ENCODE measurements at places on chromosomes 3 and 15.

DNA sequence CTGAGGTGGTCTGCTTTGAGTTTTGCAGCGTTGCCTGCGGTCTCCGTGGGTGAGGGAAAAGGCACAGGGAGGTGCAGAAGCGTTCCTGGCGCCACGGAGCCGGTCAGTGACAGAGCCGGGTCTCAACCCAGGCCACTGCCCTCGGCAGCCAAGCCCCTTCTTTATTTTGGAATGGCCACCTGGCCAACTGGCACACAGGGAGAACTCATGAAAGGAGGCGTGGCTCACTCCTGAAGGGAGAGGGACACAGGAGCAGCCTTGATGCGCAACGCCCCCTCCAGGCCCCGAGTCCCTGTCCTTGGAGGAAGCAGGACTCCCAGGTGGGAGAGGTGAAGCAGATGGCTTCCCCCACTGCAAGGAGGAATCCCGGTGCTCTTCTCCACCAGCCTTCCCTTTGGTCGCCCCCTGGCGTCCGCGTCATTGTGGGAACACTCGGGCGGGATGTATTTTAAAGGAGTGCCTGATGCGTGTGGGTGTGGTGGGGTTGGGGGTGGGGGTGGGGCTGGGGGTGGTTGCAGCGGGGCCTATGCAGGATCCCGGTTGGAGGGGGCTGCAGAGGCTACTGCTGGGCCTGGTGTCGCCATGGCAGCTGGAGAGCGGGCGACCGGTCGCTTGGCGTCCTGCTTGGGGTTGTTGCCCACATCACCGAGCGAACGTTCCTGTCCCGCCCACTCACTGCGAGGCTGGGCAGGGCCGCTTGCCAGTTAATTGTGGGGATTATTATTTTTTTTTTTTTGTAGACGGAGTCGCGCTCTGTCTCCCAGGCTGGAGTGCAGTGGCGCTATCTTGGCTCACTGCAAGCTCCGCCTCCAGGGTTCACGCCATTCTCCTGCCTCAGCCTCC lies 32.6 kb downstream of the APBA2 start:
- H3K4me3 ChIP-seq, result no peak overlapping the region
- H3K36me3 ChIP-seq, result peaks cover 3% of the 10 kb centered on the region
- no peaks in the 10 kb centered on the region for H3K4me1 ChIP-seq
- DNase-seq, result no peak

DNA sequence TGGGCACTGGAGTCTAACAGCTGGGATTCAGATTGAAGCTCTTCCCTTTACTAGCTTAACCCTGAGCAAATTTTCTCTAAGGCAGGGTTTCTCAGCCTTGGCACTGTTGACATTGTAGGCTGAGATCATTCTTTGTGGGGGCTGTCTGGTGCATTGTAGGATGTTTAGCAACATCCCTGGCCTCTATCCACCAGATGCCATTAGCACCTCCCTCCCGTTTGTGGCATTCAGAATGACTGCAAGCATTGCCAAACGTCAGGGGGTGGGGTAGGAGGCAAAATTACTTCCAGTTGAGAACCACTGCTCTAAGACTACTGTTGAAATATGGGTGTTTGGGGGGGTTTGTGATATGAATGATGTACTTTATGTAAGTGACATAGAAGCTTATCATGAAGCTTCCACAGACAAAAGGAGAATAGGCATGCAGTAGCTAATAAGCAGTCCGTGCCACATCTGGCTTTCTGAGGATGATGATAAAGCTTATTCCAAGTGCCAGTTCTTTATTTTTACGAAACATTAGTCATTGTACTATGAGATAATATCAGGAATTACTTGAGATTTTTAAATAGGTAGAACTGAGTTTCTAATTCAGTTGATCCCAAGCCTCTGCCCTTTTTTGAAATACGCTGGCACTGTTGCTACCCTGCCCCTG lies 39.3 kb downstream of the NKIRAS1 start:
- peak; percentile 47 for DNase-seq
- peaks cover 5% of the 10 kb centered on the region for H3K36me3 ChIP-seq
- H3K4me3 ChIP-seq, result no peak overlapping the region
- peaks cover 17% of the 10 kb centered on the region for H3K4me1 ChIP-seq
- H3K27me3 ChIP-seq, result no peaks in the 10 kb centered on the region

GRCh38 chr15:77022646-77023575 lies 28.0 kb downstream of the PSTPIP1 start:
- DNase-seq, result no peak
- H3K36me3 ChIP-seq, result no peaks in the 10 kb centered on the region
- no peak overlapping the region for H3K27ac ChIP-seq
- H3K27me3 ChIP-seq, result no peaks in the 10 kb centered on the region
- peaks cover 24% of the 10 kb centered on the region for H3K4me1 ChIP-seq

GRCh38 chr3:109806929-109807328 lies 469.6 kb upstream of the DPPA4 start:
- no peak for DNase-seq
- no peak overlapping the region for H3K4me3 ChIP-seq
- H3K36me3 ChIP-seq, result no peaks in the 10 kb centered on the region
- peaks cover 6% of the 10 kb centered on the region for H3K4me1 ChIP-seq
- no peaks in the 10 kb centered on the region for H3K27me3 ChIP-seq

DNA sequence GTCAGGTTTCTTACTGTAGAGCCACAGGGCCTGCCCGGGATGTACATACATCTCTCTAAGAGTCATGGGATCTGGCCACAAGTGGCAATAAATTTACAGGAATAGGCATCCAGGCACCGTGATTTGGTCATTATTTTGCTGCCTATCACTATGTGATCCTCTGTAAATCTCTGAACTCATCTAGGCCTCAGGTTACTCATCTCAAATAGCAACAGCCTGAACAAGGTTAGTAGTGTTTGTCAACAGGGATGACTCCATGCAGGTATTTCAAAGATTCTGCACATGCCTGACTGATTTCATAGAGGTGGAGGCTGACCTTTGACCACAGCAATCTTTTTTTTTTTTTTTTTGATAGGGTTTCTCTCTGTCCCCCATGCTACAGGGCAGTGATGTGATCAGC lies 88.8 kb upstream of the TBL1XR1 start:
- H3K4me3 ChIP-seq, result no peak overlapping the region
- no peak for DNase-seq
- peaks cover 14% of the 10 kb centered on the region for H3K4me1 ChIP-seq
- H3K36me3 ChIP-seq, result no peaks in the 10 kb centered on the region

DNA sequence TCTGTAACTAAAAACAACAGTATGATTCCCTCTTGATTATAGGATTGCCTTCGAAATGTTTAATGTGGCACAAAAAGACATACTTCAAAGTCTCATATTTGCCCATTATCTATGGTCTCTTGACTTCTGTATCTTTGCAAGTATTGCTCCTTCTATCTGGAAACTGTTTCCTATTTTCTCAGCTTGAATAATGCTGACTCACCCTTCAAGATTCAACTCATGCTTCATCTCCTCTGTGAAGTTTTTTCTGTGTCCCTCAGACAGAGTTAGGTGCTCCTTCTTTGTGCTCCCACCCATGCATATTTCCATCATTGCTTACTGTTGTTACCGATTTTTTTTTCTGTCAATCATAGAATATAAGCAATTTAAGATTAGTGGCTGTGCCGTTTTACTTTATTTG lies 192.8 kb upstream of the ROBO1 start:
- no peaks in the 10 kb centered on the region for H3K27me3 ChIP-seq
- DNase-seq, result no peak
- H3K4me1 ChIP-seq, result no peaks in the 10 kb centered on the region
- H3K27ac ChIP-seq, result no peak overlapping the region
- H3K36me3 ChIP-seq, result no peaks in the 10 kb centered on the region

DNA sequence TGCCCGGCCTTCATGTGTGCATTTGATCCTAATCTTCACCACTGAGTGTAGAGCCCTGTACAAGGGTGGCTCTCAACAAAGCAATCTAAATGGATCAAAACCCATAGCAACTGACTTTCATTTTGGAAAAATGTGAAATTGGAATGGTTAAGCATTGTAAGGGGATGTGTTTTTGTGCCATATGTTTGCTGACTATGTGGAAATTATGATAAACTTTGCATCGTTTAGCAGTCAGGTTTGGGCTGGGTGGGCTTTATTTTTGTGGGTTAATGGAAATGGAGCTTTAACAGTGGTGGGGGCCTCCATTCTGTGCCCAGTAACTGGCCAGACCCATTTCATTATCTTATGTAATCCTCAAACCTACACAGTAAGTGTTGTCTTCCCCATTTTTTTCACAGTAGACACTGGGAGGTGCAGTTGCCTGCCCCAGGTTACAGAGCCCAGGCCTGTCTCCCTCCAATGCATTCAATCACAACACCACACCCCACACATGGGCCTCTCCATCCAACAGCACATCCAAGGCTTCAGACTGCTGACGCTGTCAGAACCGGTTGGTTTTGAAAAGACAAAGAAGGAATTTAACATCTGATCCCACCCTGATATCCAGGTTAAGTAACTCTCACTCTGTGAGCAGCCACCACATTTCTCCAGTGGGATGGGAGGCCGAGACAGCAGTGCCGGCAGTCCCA lies 136.3 kb upstream of the ABHD17C start:
- H3K4me1 ChIP-seq, result no peaks in the 10 kb centered on the region
- no peak overlapping the region for H3K27ac ChIP-seq
- H3K36me3 ChIP-seq, result peaks cover 15% of the 10 kb centered on the region
- no peak for DNase-seq

GRCh38 chr3:46955801-46956259 lies 20.7 kb downstream of the CCDC12 start:
- no peaks in the 10 kb centered on the region for H3K36me3 ChIP-seq
- DNase-seq, result no peak
- no peak overlapping the region for H3K27ac ChIP-seq
- H3K27me3 ChIP-seq, result no peaks in the 10 kb centered on the region

- peaks cover 6% of the 10 kb centered on the region for H3K4me1 ChIP-seq
- DNase-seq, result no peak
- no peak overlapping the region for H3K4me3 ChIP-seq
Measured at GRCh38 chr15:89492934-89493631, 3.3 kb downstream of the RHCG start.

- no peak overlapping the region for H3K27ac ChIP-seq
- DNase-seq, result no peak
- H3K4me3 ChIP-seq, result no peak overlapping the region
Measured at GRCh38 chr15:57596978-57597377, 5.3 kb downstream of the MYZAP start.

DNA sequence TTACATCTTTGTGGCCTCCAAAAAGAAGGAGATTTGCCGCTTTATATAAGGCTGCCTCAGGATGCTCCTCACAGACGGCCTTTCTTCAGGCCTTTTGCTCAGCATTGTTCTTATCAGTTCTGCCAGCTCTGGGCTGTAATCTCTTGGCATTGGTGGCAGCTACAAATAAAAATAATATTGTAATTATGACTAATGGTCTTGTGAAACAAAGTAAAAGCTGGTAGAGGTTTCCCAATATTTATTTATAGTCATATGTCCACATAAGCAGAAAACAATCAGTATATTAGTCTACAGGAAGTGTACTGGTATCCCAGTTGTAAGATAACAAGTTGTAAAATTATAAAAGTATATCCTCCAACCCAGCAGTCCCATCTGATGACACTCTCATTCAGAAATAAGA lies 7.3 kb downstream of the NEK4 start:
- no peaks in the 10 kb centered on the region for H3K27me3 ChIP-seq
- peaks cover 46% of the 10 kb centered on the region for H3K36me3 ChIP-seq
- H3K27ac ChIP-seq, result no peak overlapping the region
- H3K4me1 ChIP-seq, result no peaks in the 10 kb centered on the region

DNA sequence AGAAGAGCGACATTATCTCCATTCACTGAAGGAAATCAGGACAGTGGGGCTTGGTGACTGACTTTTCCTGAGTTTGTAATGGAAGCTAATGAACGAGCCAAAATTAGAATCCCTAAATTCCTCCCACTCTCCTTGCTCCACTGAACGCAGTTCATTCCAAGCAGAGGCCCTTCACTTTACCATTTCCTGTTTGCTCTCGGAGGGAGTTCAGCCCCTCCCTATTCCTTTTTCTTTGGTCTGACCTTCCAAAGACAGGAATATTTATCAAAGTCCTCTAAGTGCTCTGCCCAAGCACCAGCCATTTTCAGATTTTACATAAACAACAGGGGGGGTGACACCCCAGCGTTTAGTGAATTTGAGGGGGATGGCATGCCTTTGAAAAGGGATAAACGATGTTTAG lies 24.0 kb upstream of the PTPRG start:
- no peak overlapping the region for H3K27ac ChIP-seq
- no peaks in the 10 kb centered on the region for H3K4me1 ChIP-seq
- H3K27me3 ChIP-seq, result no peaks in the 10 kb centered on the region
- H3K36me3 ChIP-seq, result no peaks in the 10 kb centered on the region
- DNase-seq, result no peak

DNA sequence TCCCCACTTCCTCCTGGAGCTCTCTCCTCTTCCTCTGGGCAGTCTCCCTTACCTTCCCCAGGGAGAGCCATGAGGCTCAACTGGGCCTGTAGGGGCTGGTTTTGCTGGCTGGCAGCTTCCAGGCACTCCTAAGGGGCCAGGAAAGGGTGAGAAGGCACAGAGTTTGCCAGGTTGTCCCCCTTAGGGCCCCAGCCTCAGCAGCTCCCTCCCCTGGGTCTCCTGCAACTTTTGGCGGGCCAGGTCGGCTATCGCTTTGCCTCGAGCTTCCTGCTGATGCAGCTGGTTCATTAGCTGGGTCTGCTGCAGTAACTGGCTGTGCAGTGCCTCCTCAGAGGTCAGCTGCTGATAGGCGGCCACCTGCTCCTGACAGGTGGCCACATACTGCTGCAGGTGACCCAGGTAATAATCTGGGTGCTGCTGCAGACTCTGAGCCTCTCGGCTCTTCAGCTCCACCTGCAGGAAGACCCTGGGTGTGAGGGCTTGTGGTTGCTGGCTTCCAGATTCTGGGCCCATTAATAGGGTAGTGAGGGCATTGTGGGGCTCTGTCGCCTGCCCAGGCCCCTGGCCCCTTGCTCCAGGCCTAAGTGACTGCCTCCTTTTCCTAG lies 29.7 kb upstream of the OR4F6 start:
- H3K27me3 ChIP-seq, result no peaks in the 10 kb centered on the region
- DNase-seq, result no peak
- H3K27ac ChIP-seq, result no peak overlapping the region
- no peaks in the 10 kb centered on the region for H3K36me3 ChIP-seq

DNA sequence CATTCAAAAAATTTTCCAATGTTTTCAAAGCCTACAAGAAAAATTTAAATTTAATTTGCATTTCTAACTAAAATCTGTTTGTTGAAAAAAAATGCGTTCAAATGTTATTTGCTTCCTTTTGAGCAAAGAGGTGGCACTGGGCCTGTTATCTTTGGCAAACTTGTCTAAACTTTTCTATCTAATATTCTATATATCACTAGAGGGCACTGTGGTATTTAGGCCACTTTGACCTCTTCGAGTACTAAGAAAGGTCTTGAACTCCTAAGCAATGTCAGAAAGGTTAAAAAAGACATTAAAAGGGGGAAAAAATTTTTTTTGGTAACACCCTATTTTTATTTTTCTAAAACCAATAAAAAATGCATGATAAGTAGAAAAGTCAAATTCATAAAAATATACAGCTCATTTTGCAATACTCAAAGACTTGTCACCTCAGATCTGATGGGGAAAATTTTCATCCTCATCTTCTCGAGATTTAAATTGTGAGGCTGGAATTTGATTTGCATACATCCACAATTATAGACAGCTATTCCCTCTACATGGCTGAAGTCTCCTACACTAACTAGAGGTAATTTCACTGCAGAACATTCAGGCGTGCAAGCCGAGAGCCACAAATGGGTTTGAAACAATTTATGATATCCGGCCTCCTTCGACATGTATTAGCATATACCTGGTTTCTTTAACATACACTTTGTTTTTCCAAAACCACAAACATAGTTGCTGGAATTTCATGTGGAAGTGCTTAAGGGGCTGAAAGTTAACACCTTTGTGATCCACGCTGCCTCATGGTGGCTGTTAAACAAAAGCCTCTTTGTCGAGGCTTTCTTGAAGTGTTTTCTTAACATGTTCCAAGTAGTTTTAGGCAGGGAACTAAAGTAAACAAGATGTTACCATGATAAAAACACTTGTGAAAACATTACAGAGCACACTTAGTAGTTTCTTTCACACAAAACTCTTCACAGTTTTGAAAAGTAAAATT lies 576.4 kb downstream of the FOXP1 start:
- no peak overlapping the region for H3K27ac ChIP-seq
- DNase-seq, result no peak
- H3K4me3 ChIP-seq, result no peak overlapping the region
- no peaks in the 10 kb centered on the region for H3K27me3 ChIP-seq
- peaks cover 6% of the 10 kb centered on the region for H3K4me1 ChIP-seq
